Testis (tissue), 5 donors: ENCODE measurements at places on chromosomes 1 and 21.
A peak's percentile ranks its signal among the peaks of the same experiment; 100 is the strongest.

- no peak for DNase-seq
Observed at GRCh38 chr1:26689504-26689903, 6.3 kb upstream of the ARID1A start.

- peak; percentile 77 for DNase-seq
Observed at GRCh38 chr1:31413405-31414001, 490 bp downstream of the SERINC2 start.

- peak; percentile 63 for DNase-seq
Observed at GRCh38 chr21:25997788-25998611, 172.6 kb downstream of the APP start.

DNA sequence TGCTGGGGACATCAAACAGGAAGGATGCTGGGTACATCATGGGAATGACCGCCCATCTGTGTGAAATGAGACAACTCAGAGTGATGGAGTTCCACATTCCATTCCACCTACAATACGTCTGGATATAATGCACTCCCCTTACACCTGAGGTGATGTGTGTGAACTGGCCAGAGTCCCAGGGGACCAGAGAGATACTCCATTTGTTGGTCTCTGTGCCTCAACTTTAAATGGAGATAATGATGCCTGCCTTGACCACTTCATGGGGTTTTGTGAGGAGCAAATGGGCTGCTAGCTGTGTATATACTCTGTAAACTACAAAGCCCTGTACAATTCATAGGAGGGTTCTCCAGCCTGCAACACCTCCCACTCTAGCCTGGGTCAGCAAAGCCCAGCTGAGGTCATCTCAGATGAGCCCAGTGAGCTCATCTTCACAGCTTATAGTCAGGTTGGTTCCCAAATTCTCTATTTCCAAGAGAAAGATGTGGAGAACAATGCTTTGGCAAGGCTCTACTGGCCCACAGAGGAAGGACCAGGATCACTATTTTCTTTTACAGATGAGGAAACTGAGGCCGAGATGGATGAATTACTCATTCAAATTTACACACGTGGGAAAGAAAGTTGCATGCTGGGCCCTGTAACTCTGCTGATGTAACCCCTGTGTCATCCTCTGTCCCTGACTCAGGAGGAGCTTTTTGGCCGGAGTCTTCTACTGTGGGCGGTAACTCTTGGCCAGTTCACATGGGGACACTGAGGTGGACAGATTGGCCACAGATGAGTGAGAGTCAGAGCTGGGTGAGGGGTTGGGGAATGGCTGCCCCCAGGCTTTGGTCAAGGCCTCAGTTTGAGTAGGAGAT lies 105.6 kb upstream of the GCLM start:
- DNase-seq, result no peak

DNA sequence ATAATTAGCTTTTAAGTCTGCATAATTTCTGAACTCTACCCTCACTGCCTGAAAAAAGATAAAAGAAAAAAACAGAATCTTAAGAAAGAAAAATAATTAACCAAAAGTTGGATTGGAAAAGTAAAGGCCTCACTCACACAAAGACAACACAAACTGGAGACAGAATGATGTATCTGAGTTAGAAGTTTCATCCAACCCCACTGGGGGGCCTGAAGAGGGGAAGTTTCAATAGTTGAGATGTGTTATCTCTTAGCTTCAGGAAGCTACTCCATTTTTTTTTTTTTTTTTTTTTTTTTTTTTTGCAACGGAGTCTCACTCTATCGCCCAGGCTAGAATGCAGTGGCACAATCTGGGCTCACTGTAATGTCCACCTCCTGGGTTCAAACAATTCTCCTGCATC lies 19.9 kb downstream of the SYDE2 start:
- DNase-seq, result no peak

- DNase-seq, result no peak
Observed at GRCh38 chr1:227059076-227059475, 119.0 kb downstream of the COQ8A start.

GRCh38 chr1:184801503-184801902 lies 46.8 kb upstream of the EDEM3 start:
- no peak for DNase-seq

- DNase-seq, result peak; percentile 41
Observed at GRCh38 chr1:37028981-37029617, 5.2 kb downstream of the GRIK3 start.

DNA sequence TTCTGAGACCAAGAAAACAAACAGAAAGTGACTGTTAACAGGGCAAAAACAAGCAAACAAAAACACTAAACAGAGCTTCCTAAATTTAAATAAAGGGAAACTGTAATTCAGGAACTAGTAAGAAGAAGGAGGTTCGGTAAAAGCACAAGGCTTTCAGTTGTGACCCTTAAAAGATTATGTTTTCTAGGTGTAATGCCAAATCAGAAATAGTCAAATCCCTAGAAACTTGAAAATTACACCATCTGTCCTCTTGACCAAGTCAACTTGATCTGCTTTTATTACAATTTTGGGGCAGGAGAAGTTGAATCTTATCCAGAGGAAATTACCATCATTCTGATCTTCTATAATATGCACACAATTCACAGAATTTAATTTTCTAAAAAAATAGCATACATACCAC lies 754.0 kb upstream of the ADGRL4 start:
- DNase-seq, result no peak

DNA sequence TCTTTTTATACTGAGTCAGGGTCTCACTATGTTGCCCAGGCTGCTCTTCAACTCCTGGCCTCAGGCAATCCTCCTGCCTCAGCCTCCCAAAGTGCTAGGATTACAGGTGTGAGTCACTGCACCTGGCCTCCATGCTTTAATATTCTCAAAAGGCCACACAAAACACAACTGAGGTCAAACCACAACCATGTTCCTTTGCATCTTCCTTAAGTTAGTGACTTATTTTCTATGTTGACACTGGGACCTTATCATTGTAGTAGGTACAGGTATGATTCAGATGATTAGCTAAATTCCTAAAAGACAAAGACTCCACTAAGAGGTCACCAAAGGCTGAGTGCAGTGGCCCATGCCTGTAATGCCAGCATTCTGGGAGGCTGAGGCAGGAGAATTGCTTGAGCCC lies 131.9 kb upstream of the ATP1B1 start:
- DNase-seq, result no peak

DNA sequence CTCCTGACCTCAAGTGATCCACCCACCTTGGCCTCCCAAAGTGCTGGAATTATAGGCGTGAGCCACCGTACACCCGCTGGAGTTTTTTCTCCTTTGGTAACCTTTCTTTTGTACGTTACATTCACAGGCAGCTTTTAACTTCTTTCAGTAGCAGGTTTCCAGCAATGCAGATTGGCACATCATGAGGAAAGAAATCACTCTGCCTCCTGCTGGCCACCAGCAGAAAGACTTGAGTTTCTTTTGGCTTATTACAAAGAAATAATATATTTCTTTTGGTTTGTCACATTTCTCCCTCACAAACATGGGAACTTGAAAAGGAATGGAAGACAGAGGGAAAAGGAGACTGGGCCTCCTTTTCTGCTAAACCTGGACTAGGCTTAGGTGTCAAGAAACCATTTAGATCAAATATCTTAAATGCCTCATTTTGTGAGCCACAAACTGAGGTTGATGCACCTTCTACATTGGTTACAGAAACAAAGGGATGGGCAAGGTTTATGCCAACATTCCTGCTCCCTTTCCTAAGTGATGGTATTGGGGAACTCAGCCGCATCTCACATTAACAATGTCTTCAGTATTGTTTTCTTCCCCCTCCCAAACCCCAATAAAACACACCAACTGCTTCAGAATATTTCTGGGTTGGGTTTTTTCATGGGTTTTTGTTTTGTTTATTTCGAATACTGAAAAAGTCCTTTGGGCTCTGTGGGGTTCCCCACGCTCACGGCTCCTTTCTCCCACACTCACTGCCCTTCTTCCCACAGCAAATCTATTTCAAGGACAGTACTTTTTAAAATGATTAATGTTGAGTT lies 7.7 kb downstream of the ENSA start:
- DNase-seq, result peak; percentile 64

DNA sequence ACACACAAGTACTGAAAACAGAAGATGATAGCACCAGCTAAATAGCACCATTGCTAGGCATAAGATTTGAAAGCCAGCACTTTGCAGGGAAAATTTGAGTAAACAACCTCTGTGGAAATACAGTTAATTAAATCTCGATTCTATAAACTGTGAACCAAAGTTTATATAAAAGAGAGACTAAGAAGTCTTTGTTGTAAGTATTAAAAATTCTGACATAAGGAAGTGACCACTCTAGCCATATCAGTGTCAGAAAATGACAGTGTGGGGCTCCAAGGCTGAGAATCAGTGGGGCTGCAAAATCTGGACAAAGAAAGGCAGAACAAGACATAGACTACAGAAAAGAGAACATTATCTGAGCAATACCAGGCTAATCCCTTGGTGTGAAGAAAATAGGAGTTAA lies 292.2 kb downstream of the ST6GALNAC3 start:
- DNase-seq, result no peak

DNA sequence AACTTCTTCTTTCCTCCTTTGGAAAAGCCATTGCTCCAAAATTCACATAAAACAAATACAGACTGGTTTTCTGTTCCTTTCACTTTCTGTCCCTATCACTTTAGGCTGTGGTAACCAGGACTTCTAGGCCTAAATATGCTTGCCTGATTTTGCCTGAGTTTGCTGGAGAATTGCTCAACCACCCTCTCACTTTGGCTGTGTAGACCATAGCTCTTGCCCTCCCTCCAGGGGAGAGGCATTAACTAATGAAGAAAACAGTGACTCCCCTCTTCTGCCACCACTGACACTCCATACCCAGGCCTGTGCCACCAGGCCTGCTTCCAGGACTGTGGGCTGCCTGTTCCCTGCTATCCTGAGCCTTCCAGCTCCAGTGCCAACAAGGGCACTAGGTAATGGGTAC lies 163.5 kb downstream of the TOMM20 start:
- no peak for DNase-seq

DNA sequence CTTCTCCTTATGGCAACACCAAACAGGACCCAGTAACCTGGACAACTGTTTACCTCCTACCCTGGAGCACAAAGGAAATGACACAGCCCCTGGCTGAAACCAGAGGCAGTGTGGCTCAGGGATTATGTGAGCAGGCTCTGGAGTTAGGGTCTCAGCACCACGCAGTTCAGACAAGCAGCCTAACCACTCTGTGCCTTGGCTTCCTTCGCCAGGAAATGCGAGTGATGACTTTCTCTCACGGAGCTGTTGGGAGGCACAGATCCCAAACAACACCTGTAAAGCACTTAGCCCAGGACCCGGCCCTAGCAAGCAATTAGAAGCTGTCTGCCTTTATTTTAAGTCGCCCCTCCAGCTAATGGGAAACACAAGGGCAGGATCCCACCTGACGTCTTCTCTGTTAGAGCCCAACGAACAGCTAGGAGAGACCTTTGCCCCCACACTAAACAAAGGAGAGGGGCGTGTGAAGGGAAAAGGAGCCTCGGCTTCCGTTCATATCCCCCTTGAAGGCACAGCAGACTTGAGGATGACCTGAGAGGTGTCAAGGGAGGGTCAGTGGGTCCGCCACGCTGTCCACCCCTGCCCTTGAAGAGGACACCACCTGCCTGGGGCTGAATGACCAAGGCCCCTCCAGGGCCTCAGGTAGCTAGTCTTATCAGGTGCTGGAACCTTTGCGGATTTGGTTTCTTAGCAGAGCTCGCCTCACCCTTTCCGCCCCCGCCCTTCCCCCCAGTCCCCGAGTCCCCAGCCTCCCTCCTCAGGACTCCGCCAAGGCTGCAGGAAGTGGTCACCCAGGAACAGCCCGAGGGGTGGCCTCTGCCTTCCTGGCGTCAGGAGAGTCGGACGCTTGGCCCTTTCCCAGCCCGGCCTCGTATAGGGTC lies 860 bp downstream of the TMEM63A start:
- DNase-seq, result peak; percentile 32

- no peak for DNase-seq
Observed at GRCh38 chr21:42213082-42213774, 5.7 kb upstream of the ABCG1 start.
